ENCODE measurements at places on chromosomes 3 and 15. TPM values are rescaled to one million over a fixed set of nuclear protein-coding genes. Genes with fewer than 3 reads are reported as not detected.
A peak's percentile ranks its signal among the peaks of the same experiment; 100 is the strongest.

The GOLGA6D gene
- total RNA-seq, result not detected

The CACNA1D gene
- total RNA-seq, result 33.6 TPM

The GP5 gene
- total RNA-seq, result 0.38 TPM

The BTLA gene
- total RNA-seq, result 0.86 TPM

- peak overlapping the region; percentile 82 for H3K27ac ChIP-seq
- DNase-seq, result peak; percentile 54
- H3K36me3 ChIP-seq, result no peaks in the 10 kb centered on the region
- peaks cover 57% of the 10 kb centered on the region for H3K4me1 ChIP-seq
- H3K27me3 ChIP-seq, result no peaks in the 10 kb centered on the region
- H3K4me3 ChIP-seq, result no peak overlapping the region
Measured at GRCh38 chr3:129228891-129229585, 20.4 kb upstream of the COPG1 start.

- H3K4me1 ChIP-seq, result no peaks in the 10 kb centered on the region
- no peaks in the 10 kb centered on the region for H3K36me3 ChIP-seq
- H3K4me3 ChIP-seq, result no peak overlapping the region
Measured at GRCh38 chr15:38614621-38615020, 50.0 kb upstream of the RASGRP1 start.

DNA sequence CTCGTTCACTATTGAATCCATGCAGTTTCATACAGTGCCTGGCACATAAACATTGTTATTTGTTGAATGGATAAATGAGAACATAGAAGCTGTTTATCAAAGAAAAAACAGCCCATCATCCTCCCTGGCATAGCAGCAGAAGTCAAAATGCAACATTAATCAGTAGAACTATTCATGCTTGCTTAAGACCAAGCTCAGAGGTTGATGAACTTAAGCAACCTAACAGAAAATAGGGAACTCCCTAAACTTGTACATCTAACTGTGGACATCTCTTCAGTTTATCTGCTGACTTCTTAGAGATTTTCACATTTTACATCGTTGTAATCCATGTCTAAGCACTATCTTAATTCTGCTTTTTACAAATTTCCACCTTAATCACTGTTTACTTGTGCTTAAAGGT, 29.2 kb downstream of the SENP8 start:
- no peaks in the 10 kb centered on the region for H3K36me3 ChIP-seq
- no peaks in the 10 kb centered on the region for H3K4me1 ChIP-seq
- H3K27ac ChIP-seq, result no peak overlapping the region
- no peaks in the 10 kb centered on the region for H3K27me3 ChIP-seq

GRCh38 chr15:79004336-79004735, 59.5 kb upstream of the CTSH start:
- H3K4me3 ChIP-seq, result no peak overlapping the region
- no peak for DNase-seq
- H3K27me3 ChIP-seq, result no peaks in the 10 kb centered on the region
- peaks cover 15% of the 10 kb centered on the region for H3K4me1 ChIP-seq
- H3K36me3 ChIP-seq, result no peaks in the 10 kb centered on the region

DNA sequence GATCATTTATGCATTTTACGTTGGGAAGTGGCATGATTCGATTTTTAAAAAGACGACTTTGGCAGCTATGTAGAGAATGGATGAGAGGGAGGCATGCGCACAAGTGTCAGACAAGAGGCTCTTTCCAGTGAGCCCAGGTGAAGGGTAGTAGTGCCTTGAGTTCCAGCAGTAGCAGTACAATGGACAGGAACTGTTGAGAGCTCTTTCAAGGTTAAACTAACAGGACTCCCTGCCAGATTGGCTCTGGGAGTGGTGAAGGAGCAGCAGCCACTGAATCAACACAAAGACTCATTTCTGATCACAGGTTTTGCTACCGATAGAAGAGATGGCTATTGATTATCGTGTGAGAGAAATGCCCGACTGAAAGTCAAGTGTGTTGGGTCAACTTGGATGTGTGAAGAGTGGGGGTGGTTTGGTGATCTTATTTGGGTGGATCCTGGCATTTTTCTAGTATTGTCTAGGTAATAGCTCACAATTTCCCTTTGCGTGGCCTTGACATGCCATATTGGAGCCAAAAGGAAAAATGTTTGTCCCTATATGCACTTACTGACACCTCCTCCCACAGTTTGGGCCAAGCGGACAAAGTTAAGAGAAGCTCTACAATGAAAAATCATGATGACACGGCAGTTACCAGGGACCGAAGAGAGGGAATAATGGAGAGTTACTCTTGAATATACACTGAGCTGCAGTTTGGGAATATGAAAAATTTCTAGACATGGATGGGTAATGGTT, 81.6 kb upstream of the MDFIC2 start:
- H3K27me3 ChIP-seq, result no peaks in the 10 kb centered on the region
- no peaks in the 10 kb centered on the region for H3K36me3 ChIP-seq
- no peaks in the 10 kb centered on the region for H3K4me1 ChIP-seq
- H3K4me3 ChIP-seq, result no peak overlapping the region

DNA sequence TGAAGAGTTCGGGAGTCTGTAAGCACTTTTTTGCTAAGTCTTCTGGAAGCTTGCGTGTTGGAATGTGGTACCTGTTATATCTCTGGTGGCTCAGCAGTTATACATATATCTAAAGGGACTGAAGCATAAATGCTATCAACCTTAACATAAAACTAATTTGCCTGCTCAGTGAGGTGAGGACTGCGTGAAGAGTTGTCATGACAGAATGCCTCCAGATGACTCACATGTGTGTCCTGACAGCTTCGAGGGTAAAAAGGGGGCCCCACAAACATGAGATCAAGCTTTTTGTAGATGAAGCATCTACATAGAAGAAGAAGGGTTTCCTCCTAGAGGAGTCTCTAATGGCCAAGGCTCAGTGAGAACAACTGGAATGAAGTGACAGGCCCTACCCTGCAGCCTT, 88.8 kb upstream of the C3orf80 start:
- no peak overlapping the region for H3K27ac ChIP-seq
- no peaks in the 10 kb centered on the region for H3K36me3 ChIP-seq
- no peak overlapping the region for H3K4me3 ChIP-seq
- no peak for DNase-seq
- no peaks in the 10 kb centered on the region for H3K27me3 ChIP-seq

DNA sequence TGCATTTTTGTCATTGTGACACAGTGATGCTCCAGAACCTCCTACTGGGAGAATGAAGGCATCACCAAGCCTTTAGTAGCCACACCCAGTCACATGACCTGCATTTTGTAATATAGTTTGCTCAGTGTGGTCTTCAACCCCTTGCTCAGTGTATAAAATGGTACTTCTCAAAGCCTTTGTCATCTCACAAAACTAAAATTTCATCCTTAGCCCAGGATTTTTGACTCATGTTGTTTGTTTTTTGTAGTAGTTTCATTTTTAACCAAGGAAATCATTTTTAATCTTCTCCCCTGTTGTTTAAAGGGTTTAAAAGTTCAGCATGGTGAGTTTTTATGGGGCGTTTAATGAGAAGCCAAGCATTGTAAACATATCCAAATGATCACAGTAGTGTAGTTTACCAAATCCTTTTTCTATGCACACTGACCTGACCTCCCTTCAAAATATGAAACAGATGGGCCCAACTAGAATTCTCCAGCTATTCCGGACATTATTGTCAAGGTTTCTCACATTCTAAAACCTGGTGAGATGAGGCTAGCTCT, 123.5 kb upstream of the IL12A start:
- H3K27ac ChIP-seq, result no peak overlapping the region
- DNase-seq, result no peak
- H3K4me3 ChIP-seq, result no peak overlapping the region
- H3K27me3 ChIP-seq, result no peaks in the 10 kb centered on the region
- peaks cover 4% of the 10 kb centered on the region for H3K36me3 ChIP-seq

All from lower lobe of right lung (tissue), 2 donors.